ENCODE measurements at places on chromosomes 4 and X.
A peak's percentile ranks its signal among the peaks of the same experiment; 100 is the strongest.

- DNase-seq, result peak; percentile 6
Measured at GRCh38 chrX:24081661-24082154, 27.0 kb downstream of the EIF2S3 start.

DNA sequence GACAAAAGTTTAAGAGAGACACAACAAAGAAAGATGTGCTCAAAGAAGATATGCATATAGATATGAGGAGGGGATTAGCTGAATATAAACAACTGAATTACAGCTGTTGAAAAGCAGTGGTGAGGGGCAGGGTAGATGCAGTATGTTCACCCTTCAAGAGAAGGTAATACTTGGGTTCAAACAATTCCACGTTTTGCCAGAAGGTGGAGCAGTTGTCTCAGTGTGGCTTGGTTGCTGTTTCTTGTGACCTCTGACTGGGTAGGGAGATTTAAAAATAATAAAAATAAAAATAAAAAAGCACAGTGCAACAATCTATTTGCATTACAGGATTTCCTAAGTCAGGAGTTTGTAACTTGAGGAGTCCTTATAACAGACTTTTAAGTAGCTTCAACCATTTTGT lies 23.3 kb downstream of the PHOX2B start:
- DNase-seq, result no peak

GRCh38 chrX:31981546-31982062 lies 909.8 kb upstream of the FTHL17 start:
- no peak for DNase-seq

GRCh38 chr4:140711910-140712309 lies 44.3 kb downstream of the TBC1D9 start:
- no peak for DNase-seq

DNA sequence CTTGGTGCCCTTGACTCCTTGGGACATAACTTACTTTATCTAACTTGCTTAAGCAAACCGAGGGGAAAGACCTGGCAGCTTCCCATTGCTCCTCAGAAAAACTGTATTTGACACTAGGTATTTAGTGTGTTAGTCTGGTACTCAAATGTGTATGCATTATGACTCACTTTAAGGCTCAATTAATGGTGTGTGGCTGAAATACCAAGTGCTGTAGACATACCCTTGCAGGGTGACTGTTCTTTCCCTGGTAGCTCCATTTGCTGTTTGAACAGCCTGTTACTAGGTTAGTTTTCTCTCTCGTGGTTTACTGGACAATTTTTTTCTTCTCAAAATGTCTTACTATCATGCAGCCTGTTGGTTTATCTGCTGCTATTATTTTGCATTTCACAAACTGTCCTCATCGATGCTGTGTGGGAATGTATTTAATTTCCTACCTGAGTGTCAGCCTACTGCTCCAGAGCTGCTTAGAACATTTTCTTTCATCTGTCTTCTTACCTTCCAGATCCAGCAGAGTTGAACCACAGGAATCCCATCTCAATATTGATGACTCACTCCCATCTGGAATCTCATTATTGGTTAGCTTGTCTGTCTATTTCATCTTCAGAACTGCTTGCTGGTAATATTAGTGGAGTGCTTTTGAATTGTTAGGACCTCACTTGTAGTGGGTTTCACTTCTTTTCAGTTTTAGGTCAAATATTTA lies 158.0 kb upstream of the FAT1 start:
- DNase-seq, result no peak

Measured in stimulated activated CD4-positive, alpha-beta T cell treated with anti-CD3 and anti-CD28 coated beads, Interleukin-15, amount 100 ng/mL, for 1 hour (primary cell).